Activated T-cell treated with anti-CD3 and anti-CD28 coated beads for 1 hour (primary cell): ENCODE measurements at places on chromosomes 6 and 20.

- DNase-seq: no peak
Observed at GRCh38 chr20:11221046-11221445, 547.2 kb upstream of the JAG1 start.

DNA sequence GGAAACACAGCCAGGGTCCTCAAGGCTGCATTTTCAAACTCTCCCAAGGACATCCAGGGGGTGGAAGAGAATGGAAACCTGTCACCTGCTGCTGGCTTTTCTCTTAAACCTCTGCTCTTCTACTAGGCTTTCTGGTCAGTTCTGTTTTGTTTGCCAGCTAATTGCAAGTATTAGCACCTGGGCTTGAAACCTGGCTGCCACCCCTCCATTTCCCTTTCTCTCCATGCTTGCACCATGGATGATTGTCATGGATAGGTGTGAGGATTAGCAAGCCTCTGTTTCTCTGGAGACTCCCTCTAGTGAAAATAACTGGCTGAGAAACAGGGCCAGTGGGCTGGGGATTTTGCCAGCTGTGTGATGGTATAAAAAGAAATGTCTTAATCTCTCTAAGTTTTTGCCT is 33.0 kb upstream of the GPR6 start:
- DNase-seq: no peak

- DNase-seq: no peak
Observed at GRCh38 chr6:10837622-10837994, 731 bp downstream of the MAK start.

- no peak for DNase-seq
Observed at GRCh38 chr6:89895276-89895874, 1.1 kb downstream of the GJA10 start.

GRCh38 chr20:19519466-19519865 is 238.6 kb upstream of the RIN2 start:
- DNase-seq: no peak

DNA sequence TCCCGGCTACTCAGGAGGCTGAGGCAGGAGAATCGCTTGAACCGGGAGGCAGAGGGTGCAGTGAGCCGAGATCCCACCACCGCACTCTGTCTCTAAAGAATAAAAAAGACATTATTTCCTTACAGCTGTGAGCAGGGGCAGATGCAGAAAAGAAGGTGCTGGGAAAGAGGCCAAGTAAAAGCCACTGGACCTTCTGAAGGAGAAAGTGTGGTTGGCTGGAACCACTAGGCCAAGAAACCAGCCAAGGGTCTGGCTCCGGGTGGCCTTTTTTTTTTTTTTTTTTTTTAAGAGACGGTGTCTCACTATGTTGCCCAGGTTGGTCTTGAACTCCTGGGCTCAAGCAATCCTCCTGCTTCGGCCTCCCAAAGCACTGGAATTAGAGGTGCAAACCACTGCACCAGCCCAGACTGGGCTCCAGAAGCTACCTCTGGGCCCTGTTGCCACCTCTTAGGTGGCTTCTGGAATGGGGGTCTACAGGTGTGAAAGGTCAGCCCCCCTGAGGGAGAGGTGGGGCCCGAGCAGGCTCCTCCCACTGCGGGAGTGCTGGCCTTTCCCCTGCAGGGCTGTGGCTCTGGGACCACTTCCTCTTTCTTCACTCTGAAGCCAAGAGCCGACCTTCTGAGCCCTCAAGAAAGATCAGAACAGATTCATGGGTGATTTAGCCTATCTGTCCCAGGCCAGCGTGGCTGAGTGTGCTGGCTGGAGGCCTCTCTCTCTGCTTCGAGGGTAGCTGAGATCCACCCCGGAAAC is at the start of gene FGD2:
Gene FGD2 (plus strand): TSS at position 595 of the 750 bp plus-strand sequence. CDS start 163 bp downstream, outside the sequence.
- no peak for DNase-seq

GRCh38 chr6:7058250-7058923 is 49.4 kb upstream of the RREB1 start:
- DNase-seq: no peak
